ENCODE measurements at places on chromosomes 3 and 15.

DNA sequence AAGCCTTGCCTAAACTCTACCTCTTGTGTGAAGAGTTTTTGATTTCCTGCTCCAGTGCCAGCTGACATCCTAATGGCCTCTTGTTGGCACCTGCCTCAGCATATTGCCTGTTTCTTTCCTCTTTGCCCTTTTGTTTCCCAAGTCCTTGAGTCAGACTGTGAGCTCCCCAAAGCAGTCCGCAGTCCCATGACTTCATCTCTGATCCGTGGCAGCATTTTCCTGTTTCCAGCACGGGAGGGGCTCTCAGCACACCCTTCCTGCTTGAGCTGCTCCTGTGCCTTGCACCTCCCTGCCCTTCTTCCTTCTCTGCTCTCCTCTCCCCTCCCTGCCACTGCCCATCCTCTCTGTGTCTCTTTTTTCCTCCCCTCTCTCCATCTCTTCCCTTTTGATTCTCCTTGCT is 179.6 kb downstream of the EPHB1 start:
- DNase-seq: no peak

DNA sequence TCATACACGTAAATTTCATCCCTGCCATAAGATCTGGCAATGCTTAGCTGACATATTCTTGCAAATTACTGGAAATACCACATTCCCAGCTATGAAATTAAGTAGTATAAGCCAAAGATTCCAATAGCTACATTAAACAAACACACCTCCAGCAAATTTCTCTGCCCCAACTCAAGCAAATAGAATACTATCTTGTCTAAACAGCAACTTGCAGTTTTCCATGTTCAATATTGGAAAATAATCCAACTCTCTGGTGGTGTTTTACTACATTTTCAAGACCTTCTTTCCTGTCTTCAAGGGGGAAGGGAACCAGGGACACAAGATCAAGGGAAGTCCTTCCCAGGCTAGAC is 268.7 kb downstream of the TBL1XR1 start:
- DNase-seq: no peak

- no peak for DNase-seq
Measured at GRCh38 chr3:77146004-77146403, 106.1 kb downstream of the ROBO2 start.

- no peak for DNase-seq
Measured at GRCh38 chr3:77342688-77343087, 302.8 kb downstream of the ROBO2 start.

- DNase-seq: no peak
Measured at GRCh38 chr15:48541341-48542278, 103.9 kb downstream of the FBN1 start.

GRCh38 chr3:89314454-89315098 is 207.2 kb downstream of the EPHA3 start:
- DNase-seq: no peak

DNA sequence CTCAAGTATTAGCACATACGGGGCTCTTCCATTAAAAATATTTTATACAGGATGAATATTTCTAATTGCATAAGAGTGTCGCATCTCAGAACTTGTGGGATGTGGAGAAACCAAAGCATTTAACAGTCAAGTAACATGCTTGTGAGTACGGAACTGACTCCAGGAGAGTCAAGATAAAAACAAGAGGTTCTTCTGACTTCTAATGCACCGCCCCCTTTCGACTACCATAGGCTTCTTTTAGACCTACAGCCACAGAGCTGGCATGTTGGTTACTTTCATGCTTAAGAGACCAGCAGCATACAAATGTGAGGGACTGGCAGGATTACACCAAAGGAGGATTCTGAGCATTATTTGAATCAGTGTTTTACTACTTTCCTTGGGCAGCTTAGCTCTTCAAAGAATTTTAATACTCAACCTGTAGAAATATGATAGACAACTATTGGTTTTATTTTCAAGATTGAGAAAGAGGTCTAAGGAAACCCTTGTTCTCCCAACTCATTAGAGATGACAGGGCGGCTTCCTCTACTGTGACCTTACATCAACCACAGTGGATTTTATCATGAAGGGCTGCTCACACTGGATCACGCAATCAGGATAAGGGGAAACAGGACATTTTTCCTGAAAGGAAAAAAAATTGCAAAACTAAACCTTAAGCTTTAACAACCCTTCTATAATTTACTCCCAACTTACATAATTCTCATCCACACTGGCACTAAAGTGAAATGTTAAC is 14.0 kb downstream of the ETV5 start:
- no peak for DNase-seq

- DNase-seq: no peak
Measured at GRCh38 chr3:14335774-14336748, 66.3 kb upstream of the SLC6A6 start.

DNA sequence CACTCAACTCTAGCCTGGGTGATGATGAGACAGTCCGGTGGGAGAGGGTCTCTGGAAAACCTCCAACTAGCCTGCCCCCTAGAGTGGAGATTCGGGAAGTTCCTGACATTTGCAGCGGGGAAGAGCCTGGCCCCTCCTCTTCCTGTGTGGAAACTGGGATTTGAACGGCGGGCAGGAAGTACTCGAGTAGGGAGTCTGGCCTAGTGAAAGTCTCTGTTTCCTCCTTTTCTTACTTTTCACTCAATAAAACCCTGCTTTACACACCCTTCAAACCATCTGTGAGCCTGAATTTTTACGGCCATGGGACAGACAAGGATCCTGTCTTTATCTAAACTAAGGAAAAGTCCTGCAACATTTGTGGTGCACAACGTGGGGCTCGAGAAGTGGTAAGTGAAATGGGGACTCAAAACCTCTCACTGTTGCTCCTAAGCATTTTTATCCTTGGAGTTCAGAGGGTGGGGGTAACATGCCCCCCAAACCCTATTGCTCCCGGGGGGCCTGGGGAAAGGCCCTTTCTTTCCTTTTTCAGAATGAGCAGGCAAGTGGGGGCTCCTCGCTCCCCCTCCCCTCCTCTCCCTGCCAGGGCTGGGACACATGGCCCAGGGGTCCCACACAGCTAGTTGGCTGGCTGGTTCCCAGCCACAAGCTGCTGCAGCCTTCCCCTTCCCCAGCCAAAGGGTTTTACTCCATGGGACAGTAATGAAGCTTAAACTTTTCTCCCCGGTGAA is 224.7 kb upstream of the GBE1 start:
- no peak for DNase-seq

DNA sequence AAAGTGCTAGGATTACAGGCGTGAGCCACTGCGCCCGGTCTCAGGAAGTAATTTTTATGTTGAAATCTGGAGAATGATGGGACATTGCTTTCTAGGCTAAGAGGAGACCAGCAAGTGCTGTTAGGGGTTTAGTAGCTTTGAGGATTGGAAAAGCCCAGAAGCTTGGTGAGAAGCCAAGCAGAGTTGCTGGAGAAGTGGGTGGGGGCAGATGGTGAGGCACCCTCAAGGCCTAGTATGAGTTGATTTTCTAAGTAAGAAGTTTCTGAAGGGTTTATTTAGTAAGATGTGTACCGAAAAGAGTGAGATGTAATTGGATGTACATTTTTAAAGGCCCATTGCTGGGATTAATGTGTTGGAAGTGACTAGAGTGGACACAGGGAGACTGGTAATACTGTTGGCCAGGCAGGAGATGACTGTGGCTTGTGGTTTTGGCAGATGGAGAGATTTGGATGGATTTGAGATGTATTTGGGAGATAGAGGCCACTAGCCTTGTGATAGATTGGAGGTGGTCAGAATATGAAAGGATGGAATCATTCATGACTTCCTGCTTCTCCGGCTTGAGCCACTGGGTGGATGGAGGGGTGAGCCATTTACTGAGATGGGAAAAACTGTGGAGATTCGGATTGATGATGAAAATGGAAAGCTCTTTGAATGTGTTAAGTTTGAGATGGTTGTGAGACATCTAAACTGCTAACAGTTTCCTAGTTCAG is 2.3 kb downstream of the LRRC28 start:
- no peak for DNase-seq

- no peak for DNase-seq
Measured at GRCh38 chr3:161148832-161149475, 43.8 kb upstream of the B3GALNT1 start.

- no peak for DNase-seq
Measured at GRCh38 chr15:100947760-100948429, 28.7 kb downstream of the LRRK1 start.

GRCh38 chr3:182959474-182960350 is 20.6 kb downstream of the DCUN1D1 start:
- no peak for DNase-seq

DNA sequence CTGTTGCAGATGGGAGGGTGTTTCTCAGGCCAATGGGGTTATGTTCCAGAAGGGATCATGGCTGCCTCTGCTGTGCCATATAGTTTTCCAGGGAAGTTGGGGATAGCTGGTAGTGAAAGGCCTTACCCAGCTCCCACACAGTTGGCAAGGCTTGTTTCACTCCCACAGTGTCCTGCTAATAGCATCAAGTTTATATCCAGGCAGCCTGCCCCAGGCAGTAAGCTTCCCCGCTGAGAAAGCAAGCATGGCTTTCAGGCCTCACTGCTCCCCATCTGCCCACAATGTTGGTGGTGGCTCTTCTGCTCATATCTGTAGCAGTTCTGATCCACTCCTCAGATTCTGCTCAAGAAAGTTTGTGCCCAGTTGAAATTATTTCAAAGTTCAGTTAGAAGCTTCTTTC is 50.9 kb upstream of the DCBLD2 start:
- no peak for DNase-seq

DNA sequence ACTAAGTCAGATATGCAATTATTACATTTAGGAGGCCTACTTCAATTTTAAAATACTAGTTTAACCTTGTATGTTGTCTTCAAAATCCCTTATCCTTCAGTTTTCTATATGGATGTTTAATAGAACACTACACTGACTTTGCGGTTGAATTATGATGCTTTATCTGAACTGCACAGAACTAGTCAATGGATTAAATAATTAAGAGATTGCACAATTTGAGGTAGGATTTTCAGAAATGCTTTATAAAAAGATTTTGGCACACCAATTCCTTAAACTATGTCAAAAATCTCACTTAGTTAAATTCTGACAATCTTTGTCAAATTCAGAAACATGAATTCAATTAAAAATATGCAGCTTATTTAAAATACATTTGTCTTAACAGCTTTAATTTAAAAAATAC is 28.1 kb downstream of the ATOSA start:
- no peak for DNase-seq

GRCh38 chr15:35043373-35044095 is 41.6 kb downstream of the NANOGP8 start:
- no peak for DNase-seq

DNA sequence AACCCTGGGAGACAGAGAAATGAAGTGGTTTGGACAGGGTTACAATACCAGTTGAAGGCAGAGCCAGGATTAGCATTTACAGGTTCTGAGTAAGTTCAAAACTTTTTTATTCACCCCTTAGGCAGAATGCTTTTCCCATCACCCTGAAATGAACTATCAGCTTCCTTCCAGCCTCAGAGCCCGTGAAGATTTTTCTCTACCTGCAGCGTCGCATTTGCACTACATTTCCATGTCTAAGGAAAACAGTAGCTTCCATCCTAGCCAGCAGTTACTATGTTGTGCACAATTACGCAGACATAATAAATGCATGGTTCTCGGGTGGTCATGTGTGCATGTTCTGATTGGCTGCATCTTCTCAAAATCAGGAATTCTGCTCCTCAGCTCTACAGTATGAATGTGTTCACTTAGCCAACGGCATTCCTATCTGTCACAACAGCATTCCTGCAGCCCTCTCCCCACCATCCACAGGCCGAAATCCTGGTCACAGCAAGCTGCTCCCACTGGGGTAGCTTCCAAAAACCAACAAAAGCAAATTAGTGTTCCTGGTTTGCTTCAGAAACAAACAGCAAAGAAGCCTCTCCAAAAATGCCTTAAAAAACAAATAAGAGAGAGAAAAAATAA is 510.8 kb upstream of the SEMA6D start:
- DNase-seq: no peak

DNA sequence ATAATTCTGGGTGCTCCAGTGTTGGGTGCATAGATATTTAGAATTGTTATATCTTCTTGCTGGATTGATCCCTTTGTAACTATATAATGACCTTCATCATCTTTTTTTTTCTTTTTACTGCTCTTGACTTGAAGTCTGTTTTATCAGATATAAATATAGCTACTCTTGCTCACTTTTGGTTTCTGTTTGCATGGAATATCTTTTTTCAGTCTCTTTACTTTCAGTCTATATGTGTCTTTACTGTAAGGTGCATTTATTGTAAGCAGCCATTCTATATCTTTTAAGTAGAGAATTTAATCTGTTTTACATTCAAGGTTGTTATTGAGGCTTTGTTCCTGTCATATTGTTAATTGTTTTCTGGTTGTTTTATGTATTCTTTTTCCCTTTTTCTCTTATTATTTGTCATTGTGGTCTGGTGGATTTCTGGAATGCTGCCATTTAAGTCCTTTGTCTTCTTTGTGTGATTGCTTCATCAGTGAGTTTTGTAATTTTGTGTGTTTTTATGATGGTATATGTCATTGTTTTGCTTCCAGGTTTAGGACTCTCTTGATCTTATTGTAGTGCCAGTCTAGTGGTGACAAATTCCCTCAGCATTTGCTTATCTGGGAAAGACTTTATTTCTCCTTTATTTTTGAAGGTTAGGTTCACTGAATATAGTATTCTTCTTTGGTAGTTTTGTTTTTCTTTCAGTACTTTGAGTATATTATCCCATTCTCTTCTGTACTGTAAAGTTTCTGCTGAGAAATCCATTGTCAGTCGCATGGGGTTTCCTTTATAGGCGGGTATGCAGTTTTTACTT is 8.3 kb upstream of the PRR23C start:
- DNase-seq: no peak

- DNase-seq: no peak
Measured at GRCh38 chr15:78321786-78322185, 18.4 kb upstream of the CRABP1 start.

GRCh38 chr15:31089368-31090047 is 12.0 kb downstream of the TRPM1 start:
- no peak for DNase-seq

DNA sequence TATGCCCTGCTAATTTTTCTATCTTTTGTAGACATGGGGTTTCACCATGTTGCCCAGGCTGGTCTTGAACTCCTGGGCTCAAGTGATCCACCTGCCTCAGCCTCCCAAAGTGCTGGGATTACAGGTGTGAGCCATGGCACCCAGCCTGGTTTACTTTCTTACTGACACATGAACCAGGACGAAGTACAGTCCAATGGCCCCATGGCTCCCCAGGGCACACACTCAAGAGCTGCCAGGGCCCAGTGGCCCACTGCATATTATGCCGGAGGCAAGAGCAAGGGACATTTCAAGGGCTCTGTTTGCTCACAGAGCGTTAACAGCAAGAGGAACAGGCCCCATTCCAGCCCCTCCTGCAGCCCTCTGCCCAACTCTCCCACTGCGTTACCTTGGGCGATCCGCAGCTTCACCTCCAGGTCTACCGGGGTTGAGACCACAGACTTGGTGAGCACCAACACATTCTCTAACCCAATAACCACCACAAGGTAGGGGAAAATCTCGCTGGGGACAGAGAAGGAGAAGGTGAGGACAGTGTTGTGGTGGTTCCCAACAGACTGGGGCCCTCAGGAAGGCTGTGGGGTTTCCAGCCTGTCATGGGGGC is 42.8 kb downstream of the PTPN23 start:
- no peak for DNase-seq

DNA sequence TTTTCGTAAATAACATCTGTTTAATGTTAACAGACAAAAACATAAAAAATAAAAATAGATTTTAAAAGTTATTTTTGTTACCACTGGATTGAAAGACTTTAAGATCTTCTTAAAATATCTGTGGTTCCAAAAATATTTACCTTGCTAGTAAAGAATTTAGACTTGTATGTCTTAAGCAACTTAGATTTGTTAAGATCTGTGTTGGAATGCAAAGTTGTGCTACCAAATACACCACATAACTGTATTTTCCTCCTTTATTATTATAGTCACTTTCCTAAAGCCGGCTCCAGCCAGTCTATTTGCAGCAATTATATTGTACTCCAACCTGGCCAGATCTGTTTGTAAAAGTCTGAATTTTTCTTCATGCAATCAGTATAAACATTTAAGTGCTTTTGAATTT is 63.7 kb downstream of the SPRED1 start:
- DNase-seq: no peak

Data from CD4-positive, alpha-beta T cell (primary cell).